Vagina (tissue), 2 donors: ENCODE measurements at places on chromosomes 4 and X.

GRCh38 chrX:147779173-147779572, 132.5 kb upstream of the FMR1 start:
- no peak for DNase-seq

- DNase-seq: no peak
Measured at GRCh38 chr4:84146300-84146959, 352.7 kb downstream of the NKX6-1 start.

DNA sequence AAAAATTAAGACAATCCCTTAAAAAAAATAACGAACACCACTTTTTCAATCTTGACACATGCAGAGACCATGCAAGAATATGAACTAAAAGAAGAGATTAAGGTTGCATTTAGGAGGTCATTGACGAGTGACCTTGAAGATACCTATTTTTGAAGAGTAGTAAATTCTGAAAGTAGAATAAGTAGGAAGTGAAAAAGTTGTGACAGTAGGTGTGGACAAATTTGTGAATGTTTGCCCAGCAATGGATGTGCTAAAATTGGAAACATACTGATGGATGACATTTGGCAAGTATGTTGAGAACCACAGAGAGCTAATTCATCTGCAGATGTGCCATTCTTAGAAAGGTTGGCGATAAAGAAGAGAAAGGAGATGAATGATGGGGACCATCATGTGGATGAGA, 213.7 kb upstream of the VCX3A start:
- DNase-seq: no peak

DNA sequence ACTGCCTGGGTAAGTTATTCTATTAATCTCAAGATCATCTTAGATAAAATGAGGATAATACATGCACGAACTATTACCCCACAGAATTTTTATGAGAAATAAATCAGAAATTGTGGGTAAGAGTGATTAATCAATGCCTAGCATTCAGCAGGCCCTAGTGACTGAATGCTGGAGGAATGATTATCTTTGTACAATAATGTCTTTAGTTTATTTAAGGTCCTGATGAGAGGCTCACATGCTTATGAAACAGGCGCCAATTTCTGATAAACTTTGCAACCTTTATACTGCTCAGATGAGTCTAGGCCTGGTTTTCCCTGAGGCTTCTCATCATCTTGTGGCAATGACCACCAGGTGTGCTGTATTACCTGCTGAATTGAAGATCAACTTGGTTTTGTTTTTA, 27.8 kb upstream of the BMP2K start:
- no peak for DNase-seq

DNA sequence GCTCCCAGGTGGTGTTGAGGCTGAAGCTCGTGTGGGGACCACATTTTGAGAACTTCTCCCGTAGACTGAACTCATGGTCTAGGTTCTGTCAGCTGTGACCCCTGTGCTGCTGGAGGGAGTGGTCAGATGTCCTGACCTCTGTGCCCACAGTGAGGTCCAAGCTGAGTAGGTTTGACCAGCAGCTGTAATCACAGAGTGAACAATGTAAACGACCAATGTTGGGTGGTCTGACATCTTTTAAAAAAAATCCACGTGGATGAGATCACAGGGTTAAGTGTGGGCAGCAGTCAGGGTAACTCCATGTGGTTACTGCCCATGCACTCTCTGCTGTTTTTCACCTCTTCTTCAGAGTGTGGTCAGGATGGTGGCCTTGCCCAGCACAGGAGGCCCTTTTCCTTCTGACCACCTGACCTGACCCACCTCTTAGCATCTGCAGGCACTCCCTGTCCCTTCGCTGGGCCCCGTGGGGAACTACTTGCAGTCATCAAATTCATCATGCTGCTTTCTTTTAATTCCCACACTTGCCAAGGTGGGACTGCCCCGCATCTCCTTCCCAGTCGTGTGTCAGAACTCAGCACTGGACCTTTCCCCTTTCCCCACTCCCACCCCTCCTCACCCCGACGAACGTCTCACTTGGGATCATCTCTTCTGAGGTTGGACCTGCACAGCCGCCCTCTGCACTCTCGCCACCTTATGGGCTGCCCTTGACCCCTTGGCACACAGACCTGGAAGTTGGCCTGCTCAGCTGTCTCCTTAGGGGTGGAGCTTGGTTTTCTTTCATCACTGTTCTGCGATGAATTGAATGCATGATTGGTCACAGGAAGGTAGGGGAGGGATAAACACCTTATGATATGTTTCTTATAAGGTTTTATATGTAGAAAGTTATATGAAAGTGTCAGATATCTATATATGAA, 120.1 kb downstream of the PTTG2 start:
- no peak for DNase-seq

- DNase-seq: no peak
Measured at GRCh38 chr4:138003248-138003647, 238.9 kb downstream of the SLC7A11 start.

DNA sequence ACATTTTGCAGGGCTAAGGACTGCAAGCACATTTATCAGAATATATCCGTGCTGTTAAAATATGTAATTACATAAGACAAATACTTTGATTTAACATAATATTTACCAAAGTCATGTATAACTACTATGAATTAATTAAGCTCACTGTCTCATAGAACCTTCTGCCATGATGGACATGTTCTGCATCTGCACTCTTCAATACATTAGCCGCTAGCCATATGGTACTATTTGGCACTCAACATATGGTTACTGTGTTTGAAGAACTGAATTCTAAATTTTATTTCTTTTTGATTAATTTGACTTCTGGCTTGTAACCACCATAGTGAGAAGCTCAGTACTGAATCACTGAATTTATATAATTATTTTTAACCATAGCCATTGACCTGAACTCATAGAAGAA, 427.0 kb upstream of the TRAM1L1 start:
- DNase-seq: no peak

DNA sequence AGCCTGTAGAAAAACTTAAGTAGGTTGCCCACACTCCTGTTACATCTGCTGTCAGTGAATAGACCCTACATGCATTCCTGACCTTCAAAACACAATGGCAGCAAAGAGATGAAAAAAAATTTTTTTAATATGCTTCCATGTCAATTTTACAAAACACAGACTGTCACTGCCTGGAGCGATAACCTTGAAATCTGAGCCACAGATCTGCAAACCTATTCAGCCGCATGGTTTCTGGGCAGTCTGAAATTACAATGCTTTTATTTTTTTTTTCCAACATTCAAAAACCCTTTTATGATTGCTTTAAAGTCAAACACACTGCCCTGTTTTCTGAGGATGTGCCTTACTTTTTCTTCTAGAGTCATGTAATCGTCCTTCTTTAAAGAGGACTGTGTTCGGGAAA, 264.9 kb upstream of the PUDP start:
- no peak for DNase-seq

GRCh38 chr4:69689599-69689998, 36.6 kb upstream of the UGT2A1 start:
- DNase-seq: no peak

- DNase-seq: no peak
Measured at GRCh38 chr4:86414686-86415085, 54.8 kb upstream of the MAPK10 start.

DNA sequence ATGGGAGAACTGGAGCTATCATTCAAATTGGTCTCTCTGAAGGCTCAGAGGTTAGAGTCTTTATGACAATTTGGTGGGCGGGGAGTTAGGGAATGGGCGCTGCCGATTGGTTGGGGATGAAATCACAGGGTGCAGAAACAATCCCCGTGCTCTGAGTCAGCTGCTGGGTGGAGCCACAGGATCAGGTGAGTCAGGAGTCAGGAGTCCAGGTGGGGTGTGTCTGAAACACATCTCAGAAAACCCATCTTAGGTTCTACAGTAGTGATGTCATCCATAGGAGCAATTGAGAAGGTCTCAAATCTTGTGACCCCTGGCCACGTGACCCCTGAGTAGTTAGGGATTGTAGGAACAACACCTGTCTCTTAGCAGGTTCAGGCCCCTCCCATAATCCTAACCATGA, 41.6 kb upstream of the TLR3 start:
- DNase-seq: peak; percentile 75

- DNase-seq: no peak
Measured at GRCh38 chr4:139609647-139610046, 53.6 kb upstream of the SETD7 start.

DNA sequence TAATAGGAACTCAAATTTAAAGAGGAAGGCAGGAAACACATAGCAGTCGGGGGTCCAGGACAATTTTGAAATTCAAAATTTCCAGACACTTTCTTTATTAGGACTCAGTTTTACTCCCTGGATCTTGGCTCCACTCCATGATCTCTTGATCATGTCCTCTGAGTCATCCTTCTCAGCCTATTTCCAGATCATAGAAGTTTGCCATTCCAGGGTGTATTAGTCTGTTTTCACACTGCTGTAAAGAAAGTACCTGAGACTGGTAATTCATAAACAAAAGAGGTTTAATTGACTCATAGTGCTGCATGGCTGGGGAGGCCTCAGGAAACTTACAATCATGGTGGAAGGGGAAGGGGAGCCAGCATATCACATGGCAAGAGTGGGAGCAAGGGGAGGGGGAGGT, 564.7 kb upstream of the ACTRT1 start:
- DNase-seq: no peak

DNA sequence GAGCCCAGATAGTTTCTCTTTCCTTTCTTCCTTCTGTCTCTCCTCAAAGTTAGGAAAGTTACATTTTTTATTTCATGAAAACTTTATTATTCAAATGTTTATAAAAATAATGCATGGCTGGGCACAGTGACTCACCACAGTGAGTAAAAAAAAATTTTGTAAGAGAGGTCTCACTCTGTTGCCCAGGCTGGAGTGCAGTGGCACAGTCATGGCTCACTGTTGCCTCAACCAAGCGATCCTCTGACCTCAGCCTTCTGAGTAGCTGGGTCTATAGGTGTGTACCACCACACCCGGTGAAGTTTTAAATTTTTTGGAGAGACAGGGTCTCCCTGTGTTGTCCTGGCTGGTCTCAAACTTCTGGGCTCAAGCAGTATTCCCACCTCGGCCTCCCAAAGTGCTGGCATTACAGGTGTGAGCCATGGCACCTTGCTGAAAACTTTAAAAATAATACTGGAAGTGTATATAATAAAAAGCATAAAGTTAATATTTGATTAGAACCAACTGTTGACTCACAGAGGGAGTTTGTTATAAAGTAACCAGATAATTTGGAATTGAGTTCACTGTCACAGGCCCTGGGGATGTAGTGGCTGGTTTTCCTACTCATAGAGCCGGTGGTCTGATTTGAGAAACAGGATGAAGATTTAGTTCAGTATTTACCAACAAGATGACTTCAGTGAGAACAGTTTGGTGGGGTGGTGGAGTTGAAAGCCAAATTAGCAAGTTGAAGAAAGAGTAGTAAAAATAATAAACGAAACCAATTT, 18.0 kb downstream of the CMC4 start:
- DNase-seq: no peak

GRCh38 chr4:38605753-38606586, 58.0 kb upstream of the KLF3 start:
- no peak for DNase-seq

DNA sequence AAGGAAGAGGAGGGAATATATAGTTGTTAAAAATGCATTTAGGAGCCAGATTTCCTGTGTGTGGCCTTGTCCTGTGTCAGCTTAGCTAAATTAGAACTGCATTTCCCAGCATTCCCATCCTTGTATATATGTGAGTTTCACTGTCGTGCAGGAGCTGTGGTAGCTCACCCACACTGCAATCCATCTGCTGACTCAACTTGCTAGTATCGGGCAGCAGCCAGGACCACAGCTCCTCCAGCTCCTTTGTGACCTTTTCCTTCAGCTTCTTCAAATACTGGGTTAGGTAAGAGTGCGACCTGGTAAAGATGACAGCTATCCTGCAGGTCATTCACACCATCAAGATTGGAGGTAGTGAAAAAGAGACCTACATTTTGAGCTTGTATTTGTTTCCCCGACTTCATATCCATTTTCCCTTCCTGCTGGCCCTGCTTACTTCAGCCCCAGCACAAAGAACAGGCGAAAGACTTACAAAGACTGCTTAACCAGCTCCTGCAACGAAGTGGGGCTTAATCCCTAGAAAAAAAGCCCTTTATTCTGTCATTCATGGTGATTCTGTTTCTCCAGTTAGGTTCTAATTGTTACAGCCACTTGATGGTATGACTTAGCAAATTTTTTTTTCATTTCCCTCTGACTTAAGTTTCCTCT, 11.4 kb downstream of the ASIC5 start:
- DNase-seq: no peak

DNA sequence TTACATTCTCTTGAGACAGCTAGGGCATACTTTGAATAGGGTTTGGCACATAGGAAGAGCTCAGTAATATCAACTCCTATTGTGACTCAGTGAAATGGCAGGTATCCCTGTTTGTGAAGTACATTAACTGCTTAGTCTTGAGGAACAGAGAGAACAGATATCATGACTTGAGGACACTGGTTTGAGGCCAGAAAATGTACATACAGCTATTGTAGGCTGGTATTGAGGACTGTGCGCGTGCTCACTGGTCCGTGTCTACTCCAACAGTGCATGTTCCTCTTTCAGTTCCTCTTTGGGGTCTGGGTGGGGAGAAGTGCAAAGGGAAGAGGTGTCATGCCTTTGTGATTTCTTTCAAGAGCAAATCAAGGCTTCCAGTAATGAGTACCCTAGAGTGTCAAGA, 34.6 kb upstream of the TBC1D9 start:
- DNase-seq: no peak

DNA sequence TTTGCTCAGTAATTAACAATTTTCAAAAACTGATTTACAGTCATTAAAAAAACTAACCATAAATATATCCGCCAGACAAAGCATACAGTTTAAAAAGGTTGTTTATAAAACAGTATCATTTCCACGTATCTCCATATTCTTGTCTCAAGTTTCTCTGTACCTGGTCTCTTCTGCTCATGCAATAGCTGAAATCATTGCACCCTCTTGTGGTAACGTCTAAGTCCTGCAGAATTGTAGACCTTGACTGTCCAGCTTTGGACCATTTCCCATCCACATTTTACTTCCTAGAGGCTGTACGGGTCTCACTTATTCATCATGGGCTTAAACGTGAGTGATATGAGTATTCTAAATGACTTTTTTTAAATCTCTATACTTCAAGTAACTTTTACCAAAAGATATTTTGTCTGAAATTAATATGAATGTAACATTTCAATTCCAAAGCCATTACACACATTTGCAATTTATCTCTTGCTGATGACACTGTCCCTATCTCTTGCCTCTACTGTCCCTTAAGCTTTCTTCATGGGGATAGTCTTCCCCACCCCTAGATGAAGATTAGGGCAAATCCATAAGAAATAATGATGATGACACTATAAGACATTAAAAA, 118.5 kb downstream of the BTC start:
- DNase-seq: no peak

GRCh38 chrX:29419774-29420553, 795.4 kb upstream of the MAGEB2 start:
- DNase-seq: no peak

GRCh38 chrX:25968920-25969319, 169.2 kb upstream of the MAGEB18 start:
- DNase-seq: no peak

DNA sequence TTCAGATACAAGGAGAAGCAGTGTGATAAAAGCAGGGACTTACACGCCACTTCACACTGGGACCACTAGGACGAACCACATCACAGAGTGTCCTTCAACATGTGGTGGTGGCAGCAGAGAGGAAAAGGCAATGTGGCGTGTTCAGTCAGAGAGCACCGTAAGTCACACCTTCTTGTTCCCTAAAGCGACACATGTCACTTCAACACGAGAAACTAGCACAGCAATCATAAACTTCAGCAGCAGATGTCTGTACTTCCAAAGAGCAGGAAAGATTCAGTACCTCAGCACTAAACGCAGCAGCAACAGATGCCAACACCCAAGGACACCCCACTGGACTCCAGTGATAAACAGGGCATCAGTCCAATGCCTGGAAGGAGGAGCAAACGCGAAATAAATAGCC, 96.7 kb downstream of the AREG start:
- no peak for DNase-seq

GRCh38 chr4:165522050-165522449, 143.2 kb downstream of the CPE start:
- DNase-seq: no peak
